Fibroblast of lung (primary cell): ENCODE measurements at places on chromosomes 2 and 18.

- no peak for DNase-seq
These were observed 186.0 kb upstream of the RMP24 start for GRCh38 chr18:35786365-35787042.

DNA sequence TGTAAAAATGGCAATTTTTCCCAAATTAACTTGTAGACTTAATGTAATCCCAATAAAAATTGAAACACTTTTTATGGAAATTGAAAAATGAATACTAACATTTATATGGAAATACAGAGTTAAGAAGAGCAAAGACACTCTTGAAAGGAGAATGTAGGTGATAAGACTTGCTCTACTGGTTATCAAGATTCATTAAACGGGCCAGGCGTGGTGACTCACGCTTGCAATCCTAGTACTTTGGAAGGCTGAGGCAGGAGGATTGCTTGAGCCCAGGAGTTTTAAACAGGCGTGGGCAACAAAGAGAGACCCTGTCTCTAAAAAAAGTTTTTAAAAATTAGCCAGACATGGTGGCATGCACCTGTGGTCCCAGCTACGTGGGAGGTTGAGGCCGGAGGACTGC is 29.5 kb upstream of the ZNF396 start:
- no peak for DNase-seq

GRCh38 chr2:117977696-117978095 is 36.2 kb downstream of the CCDC93 start:
- no peak for DNase-seq

DNA sequence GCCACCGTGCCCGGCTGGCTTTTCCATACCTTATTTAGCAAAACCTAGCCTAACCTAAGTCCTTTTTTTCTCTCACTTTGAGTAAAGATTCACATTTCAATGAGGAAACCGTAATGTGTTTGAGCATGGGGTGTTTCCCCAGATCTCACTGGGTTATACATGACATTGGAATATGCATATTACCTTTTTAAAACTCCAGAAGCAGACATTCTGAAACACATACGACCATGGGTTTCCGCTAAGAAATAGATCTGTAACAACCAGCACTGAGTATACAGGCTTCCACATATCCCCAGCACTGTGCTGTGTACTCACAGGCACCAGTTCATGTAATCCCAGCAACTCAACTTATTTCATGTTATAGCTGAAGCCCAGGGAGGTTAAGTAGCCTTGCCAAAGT is 41.0 kb upstream of the FOSL2 start:
- no peak for DNase-seq

- no peak for DNase-seq
These were observed 33.7 kb downstream of the G6PC2 start for GRCh38 chr2:168934826-168935225.

GRCh38 chr2:183349091-183349490 is 224.8 kb downstream of the NUP35 start:
- no peak for DNase-seq

- no peak for DNase-seq
These were observed 110.9 kb downstream of the GLI2 start for GRCh38 chr2:120846406-120847095.

GRCh38 chr2:217741381-217741955 is 261.3 kb downstream of the TNS1 start:
- DNase-seq: no peak

- no peak for DNase-seq
These were observed 854.3 kb upstream of the SALL3 start for GRCh38 chr18:78125206-78125896.

- DNase-seq: no peak
These were observed 209.7 kb downstream of the SMAD2 start for GRCh38 chr18:47720741-47721140.

DNA sequence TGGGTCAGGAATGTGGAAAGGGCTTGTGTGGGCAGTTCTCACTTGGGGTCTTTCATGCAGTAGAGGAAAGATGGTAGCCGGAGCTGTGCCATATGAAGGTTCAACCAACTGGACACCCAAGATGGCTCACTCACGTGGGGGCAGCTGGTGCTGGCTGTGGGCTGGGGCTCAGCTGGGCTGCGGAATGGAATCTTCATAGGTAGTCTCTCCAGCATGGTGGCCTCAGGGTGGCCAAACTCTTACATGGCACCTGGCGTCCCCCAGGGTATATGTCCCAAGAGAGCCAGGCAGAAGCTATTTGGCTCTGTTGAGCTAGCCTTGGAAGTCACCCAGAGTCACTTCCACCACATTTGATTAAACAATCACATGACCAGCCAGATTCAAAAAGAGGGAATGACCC is 163.1 kb upstream of the KLHL29 start:
- DNase-seq: no peak

- DNase-seq: no peak
These were observed 150.2 kb upstream of the NFATC1 start for GRCh38 chr18:79245517-79246001.

- no peak for DNase-seq
These were observed 14.2 kb downstream of the CDK15 start for GRCh38 chr2:201820383-201821007.

DNA sequence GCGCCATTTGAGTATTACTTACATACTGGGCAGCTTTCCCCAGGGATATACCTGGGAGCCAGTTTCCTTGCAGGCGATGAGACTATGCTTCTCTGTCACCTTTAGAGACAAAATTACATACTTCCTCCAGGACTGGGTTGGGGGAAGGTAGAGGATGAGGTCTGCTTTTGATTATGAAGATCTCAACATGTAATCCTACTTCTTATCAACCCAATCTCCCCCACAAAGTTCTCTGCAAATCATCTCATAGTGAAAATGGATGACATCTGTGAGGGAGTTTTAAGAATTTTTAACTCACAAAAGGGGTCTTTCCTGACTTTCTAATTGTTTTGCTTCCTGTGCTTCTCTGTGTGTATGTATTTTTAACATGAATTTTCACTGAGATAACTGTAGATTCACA is 81.9 kb downstream of the TMEM131 start:
- DNase-seq: no peak

DNA sequence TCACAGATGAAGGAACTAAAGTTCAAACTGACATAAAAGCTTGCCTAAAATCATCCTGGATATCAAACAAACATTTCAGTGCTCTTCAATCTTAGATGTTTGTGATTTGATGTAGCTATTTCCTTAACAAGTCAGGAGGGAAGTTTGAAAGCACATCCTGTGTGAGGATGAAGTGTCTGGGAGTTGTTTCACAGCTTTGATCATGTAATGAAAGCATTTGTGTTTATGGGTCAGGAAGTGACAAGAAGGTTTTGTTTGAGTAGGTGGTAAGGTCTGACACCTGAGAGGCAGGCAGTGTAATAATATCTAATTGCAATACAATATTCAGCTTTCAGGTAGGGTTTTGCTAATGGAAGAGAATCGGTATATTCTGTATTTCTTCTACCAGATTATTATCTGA is 26.0 kb upstream of the CSRNP3 start:
- DNase-seq: no peak

GRCh38 chr2:143758629-143759330 is 629.6 kb downstream of the ARHGAP15 start:
- DNase-seq: peak; percentile 29

GRCh38 chr18:42980426-42980825 is 135.1 kb downstream of the RIT2 start:
- DNase-seq: no peak

DNA sequence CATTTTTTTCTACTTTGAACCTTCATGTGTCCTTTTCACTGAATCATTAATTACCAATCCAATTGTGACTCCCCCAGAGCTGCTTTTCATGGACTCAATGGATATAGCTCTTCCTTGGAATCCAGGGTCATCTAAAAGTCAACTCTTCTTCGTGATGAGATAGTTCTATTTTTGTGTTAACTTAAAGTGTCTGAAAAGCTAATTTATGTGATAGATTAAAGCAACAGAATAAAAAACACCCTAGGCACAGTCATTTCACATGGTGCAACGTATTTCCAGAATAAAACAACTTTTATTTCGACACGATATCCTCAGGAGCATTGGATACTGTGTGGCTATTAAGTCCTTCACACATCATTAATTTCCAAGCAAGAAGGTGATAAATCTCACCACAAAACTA is 250.6 kb upstream of the SPHKAP start:
- DNase-seq: no peak

DNA sequence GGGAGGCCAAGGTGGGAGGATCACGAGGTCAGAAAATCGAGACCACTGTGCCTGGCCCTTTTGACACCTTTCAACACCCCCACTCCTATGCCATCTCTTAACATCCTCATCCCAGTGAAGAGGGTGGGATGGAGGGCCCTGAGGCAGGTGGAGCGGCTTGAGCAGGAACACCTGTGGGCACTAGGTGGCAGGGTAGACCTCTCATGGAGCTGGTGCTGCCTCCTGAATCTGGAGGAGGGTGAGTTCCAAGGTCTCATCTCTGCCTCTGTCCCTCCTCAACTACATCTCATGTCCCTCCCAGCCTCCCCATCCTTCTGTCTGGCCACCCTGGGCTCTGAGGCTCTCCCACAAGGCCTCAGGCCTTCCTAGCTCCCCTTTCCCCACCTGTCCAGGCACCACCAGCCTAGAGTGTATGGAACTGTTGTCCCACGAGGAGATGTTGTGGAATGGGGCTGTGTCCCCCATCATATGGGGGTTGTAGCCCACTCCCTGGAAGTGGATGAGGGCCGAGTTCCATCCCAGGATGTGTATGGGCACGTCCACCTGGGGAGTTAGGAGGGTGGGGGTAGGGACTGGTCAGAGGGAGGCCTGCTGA is 17.0 kb upstream of the CRYBA2 start:
- DNase-seq: no peak

DNA sequence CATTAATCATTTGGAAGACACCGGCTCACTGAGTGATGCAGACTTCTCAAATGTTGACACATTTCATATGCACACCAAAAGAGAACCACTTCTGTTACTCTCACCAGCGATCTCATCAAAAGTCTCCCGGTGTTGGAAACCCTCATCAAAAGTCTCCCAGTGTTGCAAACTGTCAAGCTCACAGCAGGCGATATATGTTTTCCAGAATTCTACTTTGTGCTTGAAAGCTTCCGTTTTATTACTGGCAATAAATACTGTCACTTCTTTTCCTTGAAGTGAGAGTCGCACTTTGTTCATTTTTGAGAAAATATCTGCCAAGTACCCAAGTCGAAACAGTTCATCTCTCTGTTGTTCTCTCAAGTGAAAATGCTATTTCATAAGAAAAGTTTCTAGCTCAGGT is 20.5 kb downstream of the MLPH start:
- DNase-seq: no peak

DNA sequence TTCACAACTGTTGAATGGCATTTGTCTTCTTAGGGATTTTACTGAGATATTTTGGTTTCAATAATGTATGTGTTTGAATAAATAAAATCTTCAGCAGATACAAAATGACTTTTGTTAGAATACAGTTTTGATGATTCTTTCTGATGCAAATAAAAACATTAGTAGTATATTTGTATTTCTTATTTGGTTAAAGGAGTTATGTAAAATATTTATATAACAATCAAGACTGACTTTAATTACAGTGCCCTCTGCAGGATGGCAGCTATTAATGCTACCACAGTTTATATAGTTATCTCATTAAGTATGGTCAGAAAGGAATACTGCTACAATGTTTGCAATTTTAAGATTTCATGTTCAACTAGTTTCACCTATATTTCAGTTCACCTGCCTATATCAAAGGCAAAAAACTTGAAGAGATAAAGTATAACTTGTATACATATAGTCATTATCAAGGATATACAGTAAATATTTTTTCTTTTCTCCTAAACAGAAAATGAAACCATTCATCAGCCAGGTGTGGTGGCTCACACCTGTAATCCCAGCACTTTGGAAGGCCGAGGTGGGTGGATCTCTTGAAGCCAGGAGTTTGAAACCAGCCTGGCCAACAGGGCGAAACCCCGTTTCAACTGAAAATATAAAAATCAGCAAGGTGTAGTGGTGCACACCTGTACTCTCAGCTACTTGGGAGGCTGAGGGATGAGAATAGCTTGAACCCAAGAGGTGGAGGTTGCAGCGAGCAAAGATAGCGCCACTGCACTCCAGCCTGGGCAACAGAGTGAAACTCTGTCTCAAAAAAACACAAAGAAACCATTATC is 19.8 kb downstream of the ARL5A start:
- DNase-seq: peak; percentile 47

DNA sequence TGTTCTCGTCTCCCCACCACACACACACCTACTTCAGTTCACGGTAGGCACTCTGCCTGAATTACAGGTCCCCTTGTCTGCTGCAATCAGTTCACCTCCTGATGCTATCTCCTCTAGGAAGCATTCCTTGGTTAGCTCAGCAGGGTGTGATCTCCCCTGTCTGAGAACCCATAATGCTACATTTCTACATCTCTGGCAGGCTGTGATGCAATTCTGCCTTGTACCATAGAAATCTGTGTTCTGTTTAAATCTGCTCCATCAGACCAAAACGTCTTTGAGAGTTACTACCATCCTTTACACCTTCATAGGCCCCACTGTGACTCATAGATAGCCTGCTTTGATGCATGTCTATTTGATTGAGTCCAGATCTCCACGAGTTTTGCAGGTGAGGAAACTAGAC is 103.9 kb downstream of the TTC32 start:
- no peak for DNase-seq

DNA sequence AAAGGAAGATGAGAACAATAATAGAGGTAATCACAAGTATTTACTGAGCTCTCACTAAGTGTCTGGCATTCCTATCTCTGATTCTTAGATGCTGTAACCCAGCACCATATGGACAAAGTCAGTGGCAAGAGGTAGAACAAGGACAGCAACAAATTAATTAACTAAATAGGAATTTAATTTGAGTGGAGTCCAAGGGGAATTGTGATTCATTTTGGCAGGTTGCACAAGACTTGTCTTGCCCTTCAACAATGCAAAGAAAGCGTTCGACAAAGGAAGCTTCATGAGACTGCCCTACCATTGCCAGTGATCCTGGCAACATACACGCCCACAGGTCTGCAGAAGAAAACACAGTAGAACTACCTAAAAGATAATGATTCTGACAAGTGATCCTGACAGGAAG is 221.6 kb downstream of the RBM43 start:
- DNase-seq: peak; percentile 63

DNA sequence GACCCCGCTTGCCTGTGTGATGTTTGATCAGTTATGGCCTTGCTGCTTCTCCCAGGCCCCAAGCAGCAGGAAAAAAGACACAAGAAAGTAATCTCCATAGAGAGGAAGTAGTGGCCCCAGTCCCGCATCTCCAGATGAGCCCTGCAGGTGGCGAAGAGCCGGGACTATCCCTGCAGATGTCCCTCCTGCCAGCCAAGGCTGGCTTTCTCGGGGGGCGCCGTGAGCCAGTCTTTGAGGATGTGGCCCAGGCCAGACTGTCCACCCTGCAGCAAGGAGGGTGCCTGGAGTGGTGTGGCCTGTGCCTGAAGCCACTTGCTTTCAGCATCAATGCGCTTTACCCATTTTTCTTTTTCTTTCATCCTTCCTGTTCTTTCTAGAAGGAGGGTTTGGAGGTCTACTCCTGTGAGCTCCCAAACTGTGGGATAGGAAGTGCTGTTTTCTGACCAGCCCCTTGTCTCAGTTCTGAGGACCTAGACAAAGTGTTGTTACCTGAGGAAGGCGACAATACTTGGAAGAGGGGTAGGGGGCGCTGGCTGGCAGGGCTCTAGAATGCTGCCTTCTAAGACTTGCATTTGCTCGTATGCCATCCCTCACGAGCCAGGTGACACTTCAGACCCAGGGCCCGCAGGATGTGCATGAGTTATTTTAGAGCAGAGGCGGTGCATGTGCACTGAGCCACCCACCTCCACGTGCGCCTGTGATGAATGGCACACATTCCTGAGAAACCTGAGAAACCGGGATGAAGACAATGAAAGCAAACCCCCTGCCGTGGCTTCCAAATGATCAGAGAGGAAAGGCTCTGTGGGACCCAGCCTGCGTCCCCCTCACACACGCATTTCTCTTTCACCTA is 255.8 kb downstream of the FBXO15 start:
- no peak for DNase-seq
